ENCODE measurements at places on chromosomes 16 and 17.

- no peak for DNase-seq
Measured at GRCh38 chr16:3295209-3295608, 10.0 kb downstream of the TIGD7 start.

DNA sequence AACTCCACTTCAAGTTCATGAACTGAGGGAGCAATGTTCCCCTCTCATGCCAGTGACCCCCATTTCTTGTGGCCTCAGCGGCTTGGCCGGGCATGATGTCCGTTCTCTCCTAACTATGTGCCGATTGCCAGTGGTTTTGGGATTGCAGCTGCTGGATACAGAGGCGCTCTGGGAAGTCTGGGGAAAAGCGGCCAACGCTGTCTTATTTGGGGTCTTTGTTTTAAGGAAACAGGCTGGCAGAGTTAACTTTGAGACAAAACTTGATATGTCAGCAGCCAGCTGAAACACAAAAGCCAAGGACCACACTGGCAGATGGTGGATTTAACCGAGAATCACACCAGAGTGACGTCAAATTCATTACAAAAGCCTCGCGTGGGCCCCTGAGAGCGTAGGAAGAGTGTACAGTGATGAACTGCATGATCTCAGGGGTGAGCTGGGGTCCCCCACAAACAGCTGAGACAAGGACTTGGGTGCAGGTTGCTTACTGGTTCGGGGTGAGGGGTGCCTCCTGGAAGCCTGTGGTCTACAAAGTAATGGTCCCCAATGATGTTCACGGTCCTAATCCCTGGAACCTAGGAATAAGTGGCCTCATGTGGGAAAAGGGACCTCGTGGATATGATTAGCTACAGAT lies 180.4 kb downstream of the IRF8 start:
- DNase-seq = no peak

GRCh38 chr17:66749217-66749832 lies 85.6 kb upstream of the CACNG5 start:
- no peak for DNase-seq

- no peak for DNase-seq
Measured at GRCh38 chr17:66555605-66556004, 253.2 kb downstream of the PRKCA start.

GRCh38 chr17:2030779-2031163 lies 818 bp downstream of the DPH1 start:
- no peak for DNase-seq

GRCh38 chr17:61600621-61601020 lies 9.6 kb upstream of the NACA2 start:
- no peak for DNase-seq

- peak; percentile 20 for DNase-seq
Measured at GRCh38 chr16:30032083-30032819, 1.2 kb upstream of the TLCD3B start.

DNA sequence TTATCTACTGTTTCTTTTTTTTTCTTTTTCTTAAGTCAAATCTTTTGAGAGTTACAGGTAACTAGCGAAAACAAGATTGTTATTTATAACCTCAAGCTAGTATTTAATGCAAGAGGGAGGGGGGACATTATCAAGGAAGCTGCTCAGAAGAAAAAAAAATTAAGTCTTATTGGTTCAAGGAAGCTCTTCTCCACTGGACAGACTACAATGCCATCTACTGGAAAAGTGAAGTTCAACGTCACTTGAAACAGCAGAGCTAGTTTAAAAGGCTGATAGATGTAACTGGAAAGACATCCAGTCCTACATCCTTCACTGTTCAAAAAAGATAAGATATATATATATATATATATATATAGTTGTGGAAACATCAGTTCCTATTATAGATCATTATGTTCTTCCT lies 418.0 kb upstream of the PSMD7 start:
- no peak for DNase-seq

DNA sequence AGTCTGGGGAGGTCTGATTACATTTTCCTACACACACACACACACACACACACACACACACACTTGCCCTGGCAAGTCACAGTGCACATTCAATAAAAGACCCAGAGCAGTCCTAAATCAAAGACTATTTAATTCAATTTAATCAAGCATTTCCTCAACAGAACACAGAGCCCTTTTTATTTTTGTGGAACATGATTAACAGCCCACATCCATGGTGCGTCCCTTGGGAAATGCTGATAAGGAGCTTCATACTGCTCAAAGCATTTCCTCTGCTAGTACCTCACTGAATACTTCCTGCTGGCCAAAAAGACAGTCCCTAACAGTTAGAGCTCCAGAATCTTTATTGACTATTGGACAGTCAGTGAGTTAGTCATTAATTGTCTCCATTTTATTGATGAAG lies 43.1 kb upstream of the MYH10 start:
- DNase-seq = no peak

DNA sequence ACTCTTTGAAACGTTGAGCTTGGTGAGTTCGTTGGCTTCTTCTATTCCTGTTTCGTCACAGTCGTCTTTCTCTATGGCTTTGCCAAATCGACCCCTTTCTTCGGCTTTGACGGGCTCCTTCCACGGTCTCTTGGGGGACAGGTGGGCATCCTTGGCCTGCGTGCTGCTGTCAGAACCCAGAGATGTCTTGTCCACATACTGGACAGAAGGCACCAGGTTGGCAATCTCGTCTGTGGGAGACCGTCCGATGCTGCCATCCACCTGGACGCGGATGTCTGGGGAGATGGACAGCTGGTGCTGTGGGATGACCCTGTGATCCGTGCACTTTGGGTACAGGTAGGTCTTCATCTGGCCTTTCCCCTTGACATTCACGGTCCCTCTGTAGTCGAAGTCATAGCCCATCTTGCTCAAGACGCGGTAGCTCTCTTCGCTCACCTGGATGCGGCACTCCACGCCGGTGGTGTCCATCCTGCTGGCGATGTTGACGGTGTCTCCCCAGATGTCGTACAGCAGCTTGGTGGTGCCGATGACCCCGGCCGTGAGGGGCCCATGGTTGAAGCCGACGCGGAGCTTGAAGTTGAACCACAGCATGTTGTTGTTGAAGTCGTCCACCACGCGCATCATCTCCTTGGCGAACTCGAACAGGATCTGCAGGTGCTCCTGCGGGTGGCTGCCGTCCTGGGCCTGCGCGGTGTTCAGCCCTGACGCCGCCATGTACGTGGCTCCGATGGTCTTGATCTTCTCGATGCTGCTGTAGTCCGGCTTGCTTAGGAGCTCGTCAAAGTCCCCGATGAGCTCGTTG lies 85.5 kb upstream of the CREBBP start:
- DNase-seq = no peak
